ENCODE measurements at places on chromosomes 2 and 18. TPM values are rescaled to one million over a fixed set of nuclear protein-coding genes. Genes with fewer than 3 reads are reported as not detected.

- peak overlapping the region; percentile 25 for H3K27ac ChIP-seq
- no peak overlapping the region for H3K4me3 ChIP-seq
- no peak for DNase-seq
Measured at GRCh38 chr2:133241224-133241571, 327.1 kb downstream of the NCKAP5 start.

DNA sequence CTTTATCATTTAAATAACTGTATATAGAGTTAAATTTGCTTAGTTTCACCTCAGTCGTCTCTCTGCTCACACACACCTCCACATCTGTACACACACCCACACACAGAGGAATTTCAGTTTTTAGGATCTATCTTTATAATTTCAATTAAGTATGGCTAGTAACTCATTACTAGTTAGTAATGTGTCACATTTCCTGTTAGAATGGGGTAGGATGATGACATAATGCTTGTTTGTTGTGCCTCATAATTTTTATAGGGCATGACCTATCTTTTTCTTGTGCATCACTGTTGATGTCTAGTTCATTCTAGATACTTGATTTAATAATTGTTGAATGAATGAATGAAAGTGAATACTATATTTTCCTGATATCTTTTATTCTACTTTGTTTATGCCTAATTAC lies 108.6 kb downstream of the AGPS start:
- no peak overlapping the region for H3K4me3 ChIP-seq
- H3K4me1 ChIP-seq = no peaks in the 10 kb centered on the region
- no peak overlapping the region for H3K27ac ChIP-seq
- no peaks in the 10 kb centered on the region for H3K27me3 ChIP-seq

DNA sequence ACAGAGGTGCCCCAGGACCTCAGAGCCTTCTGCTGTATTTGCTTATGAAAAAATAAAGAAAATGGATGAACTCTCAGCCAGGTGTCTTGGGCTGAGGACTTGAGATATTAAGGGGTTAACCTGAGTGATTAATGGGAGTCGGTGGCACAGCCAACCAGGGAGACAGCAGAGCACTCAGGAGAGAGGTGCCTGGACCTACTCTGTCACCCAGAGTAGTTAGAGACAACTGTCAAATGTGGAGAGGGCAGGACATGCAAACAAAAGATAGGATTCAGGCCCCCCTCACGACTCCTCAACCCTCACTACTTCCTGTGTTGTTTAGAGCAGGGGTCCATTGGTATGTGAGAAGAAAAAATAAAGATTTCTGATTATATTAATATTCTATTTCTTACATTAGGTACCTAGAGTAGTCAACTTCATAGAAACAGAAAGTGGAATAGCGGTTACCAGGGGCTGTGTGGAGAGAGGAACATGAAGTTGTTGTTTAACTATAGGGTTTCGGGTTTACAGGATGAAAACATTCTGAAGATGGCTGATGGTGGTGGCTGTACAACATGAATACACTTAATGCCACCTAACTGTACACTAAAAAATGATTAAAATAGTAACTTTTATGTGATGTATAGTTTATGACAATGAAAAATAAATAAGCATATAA lies 28.6 kb upstream of the CETN1 start:
- no peaks in the 10 kb centered on the region for H3K36me3 ChIP-seq
- H3K27me3 ChIP-seq = no peaks in the 10 kb centered on the region
- H3K4me3 ChIP-seq = no peak overlapping the region
- no peak for DNase-seq
- no peak overlapping the region for H3K27ac ChIP-seq

DNA sequence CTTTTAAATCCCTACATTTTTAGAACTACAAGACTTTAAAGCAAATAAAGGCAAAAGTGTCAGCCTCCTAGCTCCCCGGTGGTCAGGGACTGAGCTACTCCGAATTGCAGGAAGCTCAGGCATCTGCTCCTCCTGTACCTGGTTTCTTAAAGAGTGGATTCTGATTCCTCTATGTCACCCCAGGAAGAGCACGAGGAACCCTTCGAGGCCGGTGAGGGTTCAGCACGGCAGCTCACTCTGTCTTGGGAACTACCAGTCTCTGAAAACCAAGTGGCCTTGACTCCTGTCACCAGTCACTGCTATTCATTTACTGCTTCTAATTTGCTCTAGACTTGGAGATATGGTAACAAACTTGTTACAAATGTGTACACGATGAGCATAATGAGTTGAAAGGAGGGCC lies 2.3 kb downstream of the PER2 start:
- peak overlapping the region; percentile 99 for H3K27ac ChIP-seq
- H3K4me3 ChIP-seq = peak overlapping the region; percentile 70
- H3K27me3 ChIP-seq = no peaks in the 10 kb centered on the region
- DNase-seq = no peak
- H3K4me1 ChIP-seq = peaks cover 80% of the 10 kb centered on the region

GRCh38 chr2:9354318-9354717 lies 69.0 kb downstream of the ITGB1BP1 start:
- peaks cover 41% of the 10 kb centered on the region for H3K36me3 ChIP-seq
- no peak overlapping the region for H3K4me3 ChIP-seq
- no peaks in the 10 kb centered on the region for H3K27me3 ChIP-seq
- no peak overlapping the region for H3K27ac ChIP-seq
- no peak for DNase-seq

GRCh38 chr18:75809151-75809925 lies 381.8 kb upstream of the SMIM21 start:
- no peaks in the 10 kb centered on the region for H3K27me3 ChIP-seq
- no peak overlapping the region for H3K4me3 ChIP-seq
- no peaks in the 10 kb centered on the region for H3K36me3 ChIP-seq
- no peaks in the 10 kb centered on the region for H3K4me1 ChIP-seq
- no peak overlapping the region for H3K27ac ChIP-seq

GLI2 gene
- total RNA-seq = 2.3 TPM

IL1RL1 gene
- 56.2 TPM for total RNA-seq

LRATD1 gene
- not detected for total RNA-seq

MC5R gene
- total RNA-seq = not detected

All from stomach (tissue), 19 donors.